ENCODE measurements at places on chromosomes 1 and 21.

- DNase-seq: peak; percentile 30
Observed at GRCh38 chr1:172960019-172960418, 90.7 kb downstream of the TNFSF18 start.

GRCh38 chr1:28199328-28200233 lies 23.1 kb upstream of the PTAFR start:
- DNase-seq: no peak

- no peak for DNase-seq
Observed at GRCh38 chr1:57327336-57327735, 96.5 kb downstream of the DAB1 start.

- DNase-seq: peak; percentile 75
Observed at GRCh38 chr1:165116732-165117131, 239.8 kb downstream of the LMX1A start.

GRCh38 chr1:45299981-45300668 lies 26.6 kb upstream of the HPDL start:
- DNase-seq: peak; percentile 71

DNA sequence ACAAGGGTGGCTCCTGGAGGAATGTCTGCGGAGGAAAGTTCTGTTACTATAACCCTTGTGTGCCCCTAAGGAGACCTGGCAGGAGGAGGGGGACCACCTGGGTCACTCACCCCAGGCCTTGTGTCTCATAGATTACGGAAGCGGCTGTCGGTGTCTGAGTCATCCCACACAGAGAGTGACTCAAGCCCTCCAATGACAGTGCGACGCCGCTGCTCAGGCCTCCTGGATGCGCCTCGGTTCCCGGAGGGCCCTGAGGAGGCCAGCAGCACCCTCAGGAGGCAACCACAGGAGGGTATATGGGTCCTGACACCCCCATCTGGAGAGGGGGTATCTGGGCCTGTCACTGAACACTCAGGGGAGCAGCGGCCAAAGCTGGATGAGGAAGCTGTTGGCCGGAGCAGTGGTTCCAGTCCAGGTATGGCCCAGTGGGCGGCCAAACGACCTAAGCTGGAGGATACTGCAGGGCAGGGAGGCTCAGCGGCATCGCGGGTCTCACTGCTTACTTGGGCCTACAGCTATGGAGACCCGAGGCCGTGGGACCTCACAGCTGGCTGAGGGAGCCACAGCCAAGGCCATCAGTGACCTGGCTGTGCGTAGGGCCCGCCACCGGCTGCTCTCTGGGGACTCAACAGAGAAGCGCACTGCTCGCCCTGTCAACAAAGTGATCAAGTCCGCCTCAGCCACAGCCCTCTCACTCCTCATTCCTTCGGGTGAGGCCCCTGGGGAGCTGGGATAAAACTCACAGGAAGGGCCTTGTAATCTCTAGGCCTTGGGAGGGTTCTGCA lies 101.4 kb downstream of the PIK3R3 start:
- DNase-seq: no peak

GRCh38 chr1:180765151-180765550 lies 133.3 kb downstream of the XPR1 start:
- DNase-seq: no peak

- DNase-seq: no peak
Observed at GRCh38 chr1:228695015-228695955, 40.0 kb upstream of the RHOU start.

DNA sequence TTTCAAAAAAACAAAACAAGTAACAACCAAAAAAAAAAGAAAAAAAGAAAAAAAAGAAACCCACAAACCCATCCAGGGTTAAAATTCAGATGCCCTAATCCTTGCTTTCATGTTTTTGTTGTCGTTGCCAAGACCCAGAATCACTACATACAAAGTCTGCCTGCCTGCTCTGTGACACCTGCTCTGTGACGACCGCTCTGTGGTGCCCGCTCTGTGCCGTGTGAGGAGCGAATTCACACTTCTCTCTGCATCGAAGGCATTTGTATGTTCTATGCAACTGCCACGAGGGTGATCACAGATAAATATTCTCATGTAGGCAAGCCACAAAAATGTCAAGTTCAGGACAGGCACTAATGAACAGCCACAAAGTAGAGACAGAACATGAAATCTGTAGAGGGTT lies 178.6 kb downstream of the SLC45A1 start:
- DNase-seq: no peak

DNA sequence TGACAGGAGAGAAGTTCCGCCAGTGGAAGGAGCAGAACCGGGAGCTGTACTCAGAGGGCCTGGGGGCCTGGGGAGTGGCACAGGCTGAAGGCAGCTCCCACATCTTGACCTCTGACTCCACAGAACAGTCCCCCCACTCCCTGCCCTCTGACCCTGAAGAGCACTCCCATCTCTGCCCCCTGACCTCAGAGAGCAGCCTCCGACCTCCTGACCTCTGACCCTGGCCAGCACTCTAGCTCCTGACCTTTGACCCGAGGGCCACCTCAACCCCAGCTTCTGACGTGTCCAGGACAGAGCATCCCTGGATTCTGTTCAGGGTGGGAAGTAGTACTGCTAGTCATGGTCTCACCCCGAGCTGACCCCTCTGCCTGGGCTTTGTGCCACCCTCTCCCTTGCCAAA lies 1.1 kb upstream of the CATSPER4 start:
- no peak for DNase-seq

DNA sequence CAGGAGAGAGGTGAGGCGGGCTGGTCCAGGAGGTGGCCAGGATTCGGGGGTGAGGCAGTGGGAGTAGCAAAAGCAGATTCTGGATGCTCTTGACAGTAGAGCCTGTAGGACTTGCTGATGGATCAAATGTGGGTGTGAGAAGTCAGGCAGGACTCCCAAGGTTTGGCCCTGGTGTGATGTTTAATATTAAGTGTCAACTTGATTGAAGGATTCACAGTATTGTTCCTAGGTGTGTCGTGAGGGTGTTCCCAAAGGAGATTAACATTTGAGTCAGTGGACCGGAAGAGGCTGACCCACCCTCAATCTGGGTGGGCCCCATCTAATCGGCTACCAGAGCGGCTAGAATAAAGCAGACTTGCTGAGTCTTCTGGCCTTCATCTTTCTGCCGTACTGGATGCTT lies 6.8 kb upstream of the RAB4A start:
- DNase-seq: no peak

GRCh38 chr1:37731312-37732019 lies 33.5 kb downstream of the EPHA10 start:
- DNase-seq: no peak

- DNase-seq: no peak
Observed at GRCh38 chr1:235913311-235913710, 46.6 kb upstream of the LYST start.

- DNase-seq: peak; percentile 10
Observed at GRCh38 chr1:196148367-196148970, 459.8 kb downstream of the KCNT2 start.

- no peak for DNase-seq
Observed at GRCh38 chr1:15020943-15021745, 132.4 kb upstream of the TMEM51 start.

DNA sequence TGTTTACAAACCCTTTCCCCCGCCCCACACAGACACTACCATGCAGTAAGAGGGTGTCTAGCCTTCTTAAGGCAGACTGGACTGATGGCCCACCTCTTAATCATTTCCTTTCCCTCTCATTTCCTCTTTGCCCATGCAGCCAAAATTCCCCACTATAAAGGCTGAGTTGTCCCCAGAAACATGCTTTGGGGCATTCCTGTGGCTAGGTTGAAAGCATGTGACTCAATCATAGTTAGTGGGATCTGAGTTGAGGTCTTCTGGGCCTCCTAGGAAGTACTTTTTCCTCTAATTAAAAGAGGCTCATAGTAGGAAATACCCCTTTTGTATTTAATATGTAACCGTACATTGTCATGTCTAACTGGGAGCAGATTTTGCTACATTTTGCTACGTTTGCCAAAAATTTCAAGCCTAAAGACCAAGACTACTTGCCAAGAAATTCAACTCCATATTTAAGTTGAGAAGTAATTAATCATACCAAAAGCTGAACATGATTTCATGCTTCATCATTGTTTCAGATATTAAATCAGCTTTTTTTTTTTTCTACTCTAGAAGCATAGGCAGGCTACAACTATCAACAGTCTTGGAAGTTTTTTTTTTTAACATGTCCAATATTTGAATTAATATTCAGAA lies 174.7 kb downstream of the ADGRL4 start:
- DNase-seq: peak; percentile 87

DNA sequence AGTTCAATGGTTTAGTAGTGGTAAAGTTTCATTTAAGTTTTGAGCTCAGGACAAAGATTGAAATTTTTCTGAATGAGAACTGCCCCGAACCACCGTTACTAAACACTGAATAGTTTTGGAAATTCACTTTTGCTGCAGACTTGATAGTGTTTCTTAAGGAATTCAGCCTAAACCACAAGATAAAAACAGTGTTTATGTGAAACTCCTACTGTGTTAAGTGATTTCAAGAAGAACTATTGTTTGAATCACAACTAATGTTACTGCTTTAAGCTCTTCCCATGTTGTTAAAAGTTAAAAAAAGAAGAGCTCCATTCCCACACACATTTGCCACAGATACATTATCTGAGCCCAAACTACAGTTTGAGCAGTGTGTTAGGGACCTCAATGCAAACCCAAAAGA lies 159.2 kb downstream of the DYRK1A start:
- DNase-seq: no peak

GRCh38 chr1:90989302-90989701 lies 32.5 kb downstream of the ZNF644 start:
- DNase-seq: no peak

GRCh38 chr1:208437401-208437800 lies 193.2 kb upstream of the PLXNA2 start:
- DNase-seq: peak; percentile 56

All from AG08395 (cell line).